Kidney capillary endothelial cell (primary cell): ENCODE measurements at places on chromosomes 2 and 18.

- no peak for DNase-seq
Observed at GRCh38 chr18:12883372-12883683, 709 bp downstream of the PTPN2 start.

- DNase-seq, result no peak
Observed at GRCh38 chr18:77634494-77634893, 384.8 kb downstream of the GALR1 start.

DNA sequence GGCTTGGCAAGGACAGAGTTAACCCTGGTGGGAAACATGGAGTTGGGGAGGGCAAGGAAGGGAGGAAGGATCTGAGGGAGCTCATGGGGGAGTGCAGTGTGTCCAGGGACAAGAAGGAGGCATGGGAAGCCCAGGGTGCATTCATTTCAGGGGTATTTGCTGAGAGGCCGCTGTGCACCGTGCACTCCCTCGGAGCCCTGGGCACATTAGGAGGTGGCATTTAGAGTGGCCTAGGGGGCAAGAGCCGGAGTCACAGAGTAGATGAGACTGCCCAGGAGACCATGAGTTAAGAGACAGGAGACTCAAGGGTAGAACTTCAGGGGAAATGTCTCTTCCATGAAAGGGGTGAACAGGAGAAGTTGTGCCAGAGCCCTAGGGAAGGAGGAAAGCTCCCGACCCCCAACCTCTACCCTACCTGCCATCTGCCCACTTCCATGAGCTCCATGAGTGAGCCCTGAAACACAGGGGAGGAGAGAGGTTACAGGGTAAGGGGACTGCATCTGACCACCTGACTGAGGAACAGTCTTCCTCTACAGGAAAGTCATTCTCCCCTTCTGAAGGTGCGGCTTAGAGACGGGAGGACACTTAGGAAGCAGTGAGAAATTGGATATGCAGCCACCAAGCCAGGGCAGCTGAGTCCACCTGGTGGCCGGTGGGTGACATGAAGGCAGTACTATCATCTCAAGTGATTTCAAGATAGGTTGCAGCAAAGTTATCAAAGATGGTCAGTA is 58.5 kb upstream of the COPS8 start:
- peak; percentile 58 for DNase-seq

DNA sequence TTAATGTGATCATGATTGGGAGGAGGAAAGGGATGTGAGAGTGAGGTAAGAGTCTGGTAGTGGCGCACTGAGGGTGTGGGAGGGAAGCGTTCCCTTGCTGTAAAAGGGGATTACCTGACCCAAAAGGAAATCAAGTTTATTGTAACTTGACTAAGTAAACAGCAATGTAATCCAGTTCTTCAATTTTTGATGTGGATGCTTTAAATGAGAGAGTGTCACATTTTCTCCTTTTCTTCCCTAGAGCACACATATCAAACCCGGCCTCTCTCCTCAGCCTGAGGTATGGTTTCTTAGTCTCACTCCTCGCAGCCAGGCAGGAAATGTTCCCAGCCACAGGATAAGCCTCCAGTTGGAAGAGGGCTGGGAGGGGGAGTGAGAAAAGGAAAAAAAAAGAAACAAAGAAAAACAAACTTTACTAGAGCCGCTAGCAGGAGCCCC is 688 bp upstream of the ARHGAP28 start:
- no peak for DNase-seq

- no peak for DNase-seq
Observed at GRCh38 chr2:219460424-219460926, 25.8 kb downstream of the SPEG start.

GRCh38 chr2:182228741-182229140 is 198.1 kb downstream of the PDE1A start:
- DNase-seq, result no peak

DNA sequence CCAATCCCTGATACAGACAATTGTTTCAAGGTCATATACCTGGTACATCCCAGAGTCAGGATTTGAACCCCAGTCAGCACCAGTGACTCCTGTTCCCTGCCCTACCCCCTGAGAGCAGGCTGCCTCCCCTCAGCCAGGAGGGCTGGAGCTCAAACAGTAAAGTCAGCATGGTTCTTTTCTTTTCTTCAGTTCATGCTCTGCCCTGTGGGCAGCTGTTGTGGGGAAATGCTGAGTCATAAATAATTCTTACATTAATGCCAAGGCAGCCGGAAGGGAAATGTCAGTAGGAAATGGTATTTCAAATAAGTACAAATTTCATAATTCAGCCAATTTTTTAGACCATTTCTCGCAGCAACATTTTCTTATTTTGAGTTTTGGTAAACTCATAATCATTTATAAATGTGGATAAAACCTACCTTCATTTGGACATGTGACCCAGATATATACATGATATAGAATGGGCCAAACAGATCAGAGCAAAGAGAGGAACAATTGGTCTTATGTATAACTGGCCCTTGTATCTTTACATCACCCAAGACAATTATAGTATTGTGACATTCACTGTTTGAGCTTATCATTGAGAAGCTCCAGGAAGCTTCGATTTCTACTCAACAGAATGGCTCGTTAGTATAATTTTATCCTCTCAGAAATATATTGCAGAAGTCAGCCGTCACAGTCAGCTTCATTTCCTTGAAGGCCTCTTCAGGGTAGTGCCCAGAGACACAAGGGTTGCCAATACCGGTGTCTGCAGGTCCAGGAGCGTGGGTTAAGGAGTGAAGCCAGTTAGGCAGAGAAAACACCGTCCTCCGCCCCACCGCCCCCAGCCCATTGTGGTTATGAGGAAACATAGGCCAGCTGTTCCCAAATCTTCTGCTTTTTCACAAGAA is 28.0 kb upstream of the SCYGR1 start:
- peak; percentile 83 for DNase-seq

DNA sequence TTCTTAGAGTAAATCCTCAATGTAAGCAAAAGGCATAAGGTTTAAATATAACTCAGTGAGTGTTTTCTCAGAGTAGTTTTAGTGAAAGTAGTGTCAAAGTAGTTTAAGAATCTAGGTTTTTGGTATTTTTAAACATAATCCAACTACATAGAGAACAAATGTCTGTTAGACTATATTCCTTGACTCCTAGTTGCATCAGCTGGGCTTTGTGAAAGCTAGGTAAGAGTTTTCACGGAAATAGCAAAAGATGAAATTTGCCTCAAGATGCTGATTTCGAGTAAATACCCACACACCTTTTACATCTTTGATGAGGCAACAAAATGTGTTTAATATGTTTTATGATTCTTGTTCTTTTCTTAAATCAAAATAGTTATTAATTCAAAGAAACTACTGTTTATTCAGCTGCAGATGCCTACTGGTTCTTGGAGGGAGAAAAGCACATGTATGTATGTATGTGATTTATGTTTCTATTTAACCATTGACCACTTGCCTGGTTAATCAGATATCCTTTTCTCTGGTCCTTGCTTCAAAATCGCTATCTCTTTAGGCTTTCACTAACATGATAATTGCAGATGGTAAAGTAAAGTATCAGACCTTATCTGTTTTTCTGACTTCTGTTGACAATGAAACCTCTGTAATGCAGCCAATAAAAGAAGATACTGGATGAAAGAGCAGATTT is 117.4 kb upstream of the NOSTRIN start:
- DNase-seq, result no peak

DNA sequence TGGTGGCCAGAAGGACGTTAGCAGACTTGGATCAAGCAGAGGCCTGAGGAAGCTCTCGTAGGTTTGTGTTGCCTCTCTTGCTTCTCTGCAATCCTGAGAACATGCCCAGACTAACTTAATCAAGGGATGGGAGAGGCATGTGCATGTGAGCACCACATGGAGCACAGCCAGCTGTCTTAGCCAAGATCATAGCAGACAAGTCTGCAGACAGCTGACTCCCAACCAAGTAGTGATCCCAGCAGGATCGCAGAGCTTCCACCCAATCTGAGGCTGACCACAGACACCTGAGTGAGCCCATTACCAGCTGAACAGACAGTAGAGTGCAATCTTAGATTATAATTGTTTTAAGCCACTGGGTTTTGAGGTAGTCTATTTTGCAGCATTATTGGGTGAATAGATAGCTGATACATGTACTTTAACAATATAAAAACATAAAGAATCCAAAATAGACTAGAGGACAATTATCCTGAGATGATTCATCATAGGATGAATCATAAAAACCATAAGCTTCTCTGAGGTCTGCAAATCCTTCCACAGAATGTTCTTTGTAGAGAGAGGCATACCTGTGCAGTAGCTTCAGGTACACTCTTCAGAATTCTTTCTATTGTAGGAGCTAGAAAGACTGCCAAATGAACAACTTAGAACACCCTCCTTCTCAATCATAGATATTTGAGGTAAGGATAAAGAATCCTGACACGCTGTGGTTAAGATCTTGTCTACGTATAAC is 25.2 kb upstream of the FAM110C start:
- no peak for DNase-seq

- no peak for DNase-seq
Observed at GRCh38 chr18:60022671-60023276, 123.0 kb downstream of the PMAIP1 start.

DNA sequence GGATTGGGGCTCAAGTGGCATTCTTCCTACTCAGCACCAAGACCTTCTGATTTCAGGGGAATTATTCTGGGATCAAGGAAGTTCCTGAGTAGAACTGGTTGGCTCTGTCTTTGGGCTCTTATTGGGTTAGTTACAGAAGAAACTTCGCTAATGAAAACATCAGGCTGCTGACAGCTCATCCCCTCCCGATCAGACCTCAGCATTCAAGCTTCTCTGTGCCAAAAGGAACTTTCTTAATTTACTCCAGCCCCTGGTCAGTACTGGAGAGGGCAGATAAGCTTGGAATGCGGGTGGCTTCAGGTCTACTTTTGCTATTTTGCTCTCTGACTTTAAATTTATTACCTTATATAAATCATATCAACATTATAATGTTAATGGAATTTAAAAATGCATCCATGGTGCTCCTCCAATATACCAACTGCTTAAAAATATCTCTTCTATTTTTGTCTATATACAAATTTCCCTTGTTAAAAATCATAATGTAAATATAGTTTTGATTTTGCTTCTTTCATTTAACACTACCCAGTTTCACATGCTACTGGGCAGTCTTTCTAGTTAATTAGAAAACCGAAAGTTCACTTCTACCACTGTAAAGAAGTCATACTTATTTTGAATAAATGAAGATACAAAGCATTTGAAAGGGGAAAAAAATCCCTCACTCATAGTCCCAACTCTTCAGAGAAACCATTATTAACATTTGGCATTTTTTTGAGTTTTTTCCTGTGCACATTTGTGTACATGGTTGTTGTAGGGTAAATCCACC is 34.4 kb downstream of the PCARE start:
- no peak for DNase-seq

DNA sequence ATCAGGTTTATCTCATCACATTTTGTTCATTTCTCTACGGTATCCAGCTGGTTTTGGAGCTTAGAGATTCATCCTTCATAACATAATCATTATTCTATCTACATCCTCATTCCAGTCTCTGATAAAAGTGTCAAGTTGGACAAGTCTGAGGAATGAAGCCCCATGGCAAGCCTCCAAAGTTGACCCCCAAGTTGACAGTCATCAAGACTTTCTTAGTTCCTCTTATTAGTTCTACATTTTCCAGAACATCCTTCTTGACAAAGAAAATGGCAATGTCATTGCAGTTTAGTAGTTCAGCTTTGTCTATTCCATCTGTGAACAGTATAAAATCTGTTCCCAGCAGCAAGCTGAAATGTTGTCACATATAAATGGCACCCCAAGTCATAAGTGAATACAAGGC is 4.5 kb upstream of the TMSB10 start:
- DNase-seq, result no peak

- no peak for DNase-seq
Observed at GRCh38 chr2:127305990-127306585, 12.1 kb upstream of the ERCC3 start.

GRCh38 chr2:162086904-162087303 is 12.9 kb upstream of the DPP4 start:
- no peak for DNase-seq
